ENCODE measurements at places on chromosomes 1 and 21.

DNA sequence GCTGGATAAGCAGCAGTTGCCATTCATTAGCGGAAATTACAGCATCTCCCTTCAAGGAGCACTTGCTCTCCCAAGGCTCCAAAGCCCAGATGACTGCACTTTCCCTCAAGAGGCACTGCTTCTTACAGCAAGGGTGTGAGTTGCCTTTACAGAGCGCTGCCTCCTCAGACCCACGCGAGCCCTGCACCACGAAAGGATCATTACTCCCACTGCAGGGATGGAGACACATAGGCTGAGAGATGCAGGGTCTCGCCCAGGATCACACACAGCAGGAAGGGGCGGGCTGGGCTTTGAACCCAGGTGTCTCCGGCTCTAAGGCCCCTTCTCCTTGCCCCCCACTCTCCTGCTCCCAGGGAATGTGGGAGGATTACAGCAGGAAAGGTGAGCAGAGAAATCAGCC lies 405.5 kb downstream of the MATN1 start:
- DNase-seq = no peak

- DNase-seq = peak; percentile 30
Measured at GRCh38 chr1:61157468-61157987, 75.2 kb downstream of the NFIA start.

DNA sequence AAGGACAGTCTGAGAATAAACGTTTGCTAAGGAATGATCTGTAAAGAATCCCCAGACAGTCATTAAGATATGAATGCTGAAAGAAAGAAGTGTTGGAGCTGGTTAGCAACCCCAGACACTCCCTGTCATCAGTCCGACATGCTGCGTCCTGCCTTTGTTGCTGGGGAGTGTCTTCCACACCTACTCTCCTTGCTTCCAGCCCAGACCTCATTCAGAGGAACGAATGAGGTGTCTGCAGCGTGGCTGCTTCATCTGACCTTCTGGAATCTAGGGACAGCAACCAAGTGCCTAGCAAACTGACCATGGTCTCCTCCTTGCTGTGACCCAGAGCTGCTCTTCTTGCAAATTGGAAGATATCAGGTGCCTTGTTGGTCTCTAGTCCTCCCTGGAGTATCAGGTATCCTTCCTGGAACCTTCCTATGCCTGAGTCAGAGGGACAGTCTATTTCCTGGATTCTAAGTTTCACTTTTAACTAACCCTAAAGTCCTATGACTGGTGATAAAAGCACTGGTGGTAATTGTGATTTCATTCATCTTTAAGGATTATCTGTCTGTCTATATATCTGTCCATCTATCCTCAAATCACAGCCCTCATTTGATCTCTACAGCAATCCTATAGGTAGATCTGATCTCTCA lies 45.3 kb downstream of the NFASC start:
- peak; percentile 52 for DNase-seq

DNA sequence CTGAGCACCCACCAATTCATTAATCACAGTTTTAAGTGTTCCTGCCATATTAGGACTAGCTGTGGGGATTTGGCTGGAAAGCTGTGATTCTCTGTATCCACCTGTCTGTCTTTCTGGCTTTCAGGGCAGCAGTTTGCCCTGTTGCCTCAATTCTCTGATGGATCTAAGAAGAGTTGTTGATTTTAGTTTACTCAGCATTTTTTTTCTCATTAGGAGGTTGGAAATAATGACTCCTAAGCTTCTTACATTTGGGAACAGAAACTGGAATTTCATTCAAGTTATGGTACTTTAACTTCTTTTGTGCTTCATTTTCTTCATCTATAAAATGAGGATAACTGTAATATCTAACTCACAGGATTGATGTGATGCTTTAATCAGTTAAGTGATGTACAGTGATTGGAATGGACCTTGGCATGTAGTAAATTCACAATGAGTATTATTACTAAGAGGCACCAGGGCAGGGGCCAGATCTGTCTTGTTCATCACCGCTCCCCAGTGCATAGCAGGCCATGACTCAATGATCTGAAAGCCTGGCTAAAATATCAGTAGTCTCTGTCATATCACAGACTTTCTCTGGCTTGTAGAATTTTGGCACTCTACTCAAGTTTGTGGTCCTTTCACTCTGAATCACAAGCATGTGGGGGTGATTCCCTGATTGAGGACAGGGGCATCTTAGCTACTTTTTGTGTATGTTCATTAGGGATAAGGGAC lies 51.4 kb upstream of the GREM2 start:
- peak; percentile 64 for DNase-seq

DNA sequence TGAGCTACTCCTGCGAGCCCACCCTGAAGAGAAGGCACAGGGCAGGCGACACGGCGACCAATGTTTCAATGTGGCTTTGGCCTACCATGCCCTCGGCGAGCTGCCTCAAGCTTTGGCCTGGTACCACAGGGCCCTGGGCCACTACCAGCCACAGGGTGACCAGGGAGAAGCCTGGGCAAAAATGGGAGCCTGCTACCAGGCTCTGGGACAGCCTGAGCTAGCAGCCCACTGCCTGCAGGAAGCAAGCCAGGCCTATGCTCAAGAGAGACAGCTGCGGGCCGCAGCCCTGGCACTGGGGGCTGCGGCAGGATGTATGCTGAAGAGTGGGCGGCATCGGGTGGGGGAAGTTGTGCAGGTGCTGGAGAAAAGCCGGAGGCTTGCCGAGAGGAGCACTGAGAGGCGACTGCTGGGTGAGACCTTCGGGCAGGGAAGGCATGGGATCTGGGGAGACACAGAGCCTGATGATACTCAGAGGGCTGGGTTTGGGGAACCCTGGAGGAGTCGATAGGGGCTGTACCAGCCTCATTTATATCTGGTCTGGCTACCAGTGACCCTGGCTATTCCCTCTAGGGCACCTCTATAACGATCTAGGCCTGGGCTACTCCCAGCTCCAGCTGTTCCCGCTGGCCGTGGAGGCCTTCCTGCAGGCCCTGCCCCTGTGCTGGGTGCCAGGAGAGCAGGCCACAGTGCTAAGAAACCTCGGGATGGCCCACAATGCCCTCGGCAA lies 2.3 kb downstream of the TTC24 start:
- no peak for DNase-seq

GRCh38 chr1:160076295-160076694 lies 5.0 kb upstream of the KCNJ9 start:
- peak; percentile 16 for DNase-seq

GRCh38 chr1:232768793-232769192 lies 36.4 kb upstream of the MAP10 start:
- no peak for DNase-seq

DNA sequence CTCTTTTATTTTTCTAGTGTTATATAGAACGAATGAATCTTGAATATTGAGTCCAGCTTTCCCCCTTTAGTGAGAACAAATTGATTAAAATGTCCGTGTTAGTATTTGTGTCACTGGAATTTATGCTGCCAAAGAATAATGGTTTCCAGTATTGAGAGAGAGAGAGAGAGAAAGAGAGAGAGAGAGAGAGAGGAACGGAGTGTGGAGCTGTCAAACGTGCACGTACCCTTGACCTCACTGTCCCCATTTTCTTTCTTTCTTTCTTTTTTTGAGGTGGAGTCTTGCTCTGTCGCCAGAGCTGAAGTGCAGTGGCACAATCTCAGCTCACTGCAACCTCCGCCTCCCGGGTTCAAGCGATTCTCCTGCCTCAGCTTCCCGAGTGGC lies 70.9 kb upstream of the GREM2 start:
- DNase-seq = no peak

- DNase-seq = no peak
Measured at GRCh38 chr1:204251926-204252689, 38.3 kb upstream of the GOLT1A start.

DNA sequence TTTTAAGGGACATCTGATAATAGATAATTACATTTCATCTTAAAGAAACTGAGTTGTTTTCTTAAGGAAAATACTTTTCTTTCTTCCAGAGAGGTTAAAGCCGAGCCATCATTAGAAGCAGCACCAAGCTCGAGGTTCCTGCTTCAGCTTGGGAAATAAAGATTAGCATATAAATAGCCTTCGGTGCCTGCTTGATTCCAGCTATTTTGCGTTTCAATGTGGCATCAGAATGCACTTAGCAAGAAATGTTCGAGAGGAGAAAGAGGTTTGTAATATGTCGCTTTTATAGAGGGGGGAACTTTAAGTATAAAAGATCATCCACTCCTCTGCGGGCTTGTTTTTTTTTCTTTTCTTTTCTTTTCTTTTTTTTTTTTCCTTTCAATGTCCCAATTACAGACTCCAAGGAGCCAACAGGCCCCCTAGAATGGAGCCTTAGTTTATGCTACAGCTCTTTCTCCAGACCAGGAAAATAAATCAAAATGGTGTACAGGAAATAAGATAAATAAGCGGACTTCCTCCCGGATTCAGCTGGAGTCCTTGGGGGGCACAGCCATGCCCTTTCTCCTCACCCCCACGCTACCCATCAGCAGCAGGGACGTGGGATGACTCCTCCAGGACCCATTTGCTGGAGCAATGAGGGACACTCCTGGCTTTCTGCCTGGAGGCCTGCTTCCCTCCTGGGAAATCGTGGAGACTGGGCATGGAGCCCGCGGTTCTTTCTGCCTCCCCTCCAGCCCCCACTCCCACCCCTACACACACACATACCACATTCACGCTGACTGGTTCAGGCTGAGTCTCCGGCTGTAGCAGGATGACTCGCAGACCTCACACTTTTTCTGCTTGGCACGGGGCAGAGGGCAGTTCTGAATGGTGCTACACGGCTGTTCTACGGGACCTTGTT lies 131.6 kb downstream of the RRAGC start:
- peak; percentile 56 for DNase-seq

DNA sequence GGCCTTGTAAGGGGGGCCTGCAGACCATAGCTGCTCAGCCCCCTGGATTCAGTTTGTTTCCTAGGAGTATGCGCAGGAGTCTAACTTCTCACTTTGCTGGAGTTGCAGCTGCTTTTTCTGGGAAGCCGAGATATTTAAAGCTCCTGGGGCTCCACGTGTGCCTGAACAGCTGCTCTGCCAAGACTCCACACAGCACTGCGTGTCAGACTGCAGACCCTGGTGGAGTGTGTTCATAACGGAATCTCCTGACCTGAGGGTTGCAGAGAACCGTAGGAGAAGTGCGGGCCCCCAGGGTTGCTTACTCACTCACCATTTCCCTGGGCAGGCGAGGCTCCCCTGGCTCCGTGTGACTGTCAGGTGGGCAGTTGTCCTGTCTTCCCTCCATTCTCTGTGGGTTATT lies 474.3 kb upstream of the TMPRSS15 start:
- DNase-seq = no peak

- no peak for DNase-seq
Measured at GRCh38 chr1:6342056-6342455, 51.5 kb downstream of the ACOT7 start.

DNA sequence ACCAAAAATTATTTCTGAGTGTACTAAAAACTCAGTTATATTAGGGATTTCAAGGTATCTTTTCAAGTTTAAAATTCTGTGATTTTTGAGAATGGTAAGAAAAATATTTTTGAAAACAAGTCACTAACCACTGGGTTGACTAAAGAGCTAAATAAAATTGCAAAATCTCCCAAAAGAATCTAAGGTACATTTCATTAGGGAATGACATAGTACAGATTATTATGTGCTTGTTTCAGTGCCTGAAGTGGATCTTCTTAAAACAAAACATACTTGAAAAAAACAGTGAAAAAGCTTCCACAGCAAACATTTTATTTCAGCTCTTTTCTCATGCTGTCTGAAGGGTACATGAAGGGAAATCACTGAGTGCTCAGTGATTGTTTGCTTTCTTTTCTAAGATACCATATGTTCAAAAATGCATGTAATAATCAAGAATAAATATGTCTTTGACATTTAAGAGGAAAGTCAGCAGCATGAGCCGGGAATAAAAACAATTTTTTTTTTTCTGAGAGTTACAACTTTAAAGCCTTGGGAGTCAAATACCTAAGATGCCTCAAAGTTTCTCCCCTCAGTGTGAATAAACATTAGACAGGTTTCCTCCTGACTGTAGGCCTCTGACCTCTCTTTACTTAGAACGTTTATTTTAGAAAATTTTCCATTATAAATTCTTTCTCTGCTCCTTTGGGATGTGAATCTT lies 200.7 kb downstream of the KCNT2 start:
- peak; percentile 75 for DNase-seq
